ENCODE measurements at places on chromosomes 2 and 18.

DNA sequence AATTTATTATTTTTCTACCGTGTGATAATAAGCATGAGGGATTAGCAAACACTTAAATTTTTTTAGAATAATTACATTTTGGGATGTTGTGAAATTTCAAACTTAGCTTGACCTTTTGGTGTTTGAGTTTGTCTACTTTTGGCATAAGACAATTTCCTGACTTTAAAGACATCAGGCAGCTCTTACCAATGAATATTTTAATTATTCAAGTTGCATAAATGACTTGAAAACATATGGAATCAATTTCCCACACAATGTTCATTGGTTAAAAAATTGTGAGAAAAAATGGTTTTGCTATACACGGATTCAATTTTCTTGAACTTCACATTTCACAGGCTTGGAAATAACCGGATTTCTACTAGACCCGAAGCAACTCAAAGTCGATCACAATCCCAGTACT, 243.4 kb downstream of the IKZF2 start:
- DNase-seq = no peak

DNA sequence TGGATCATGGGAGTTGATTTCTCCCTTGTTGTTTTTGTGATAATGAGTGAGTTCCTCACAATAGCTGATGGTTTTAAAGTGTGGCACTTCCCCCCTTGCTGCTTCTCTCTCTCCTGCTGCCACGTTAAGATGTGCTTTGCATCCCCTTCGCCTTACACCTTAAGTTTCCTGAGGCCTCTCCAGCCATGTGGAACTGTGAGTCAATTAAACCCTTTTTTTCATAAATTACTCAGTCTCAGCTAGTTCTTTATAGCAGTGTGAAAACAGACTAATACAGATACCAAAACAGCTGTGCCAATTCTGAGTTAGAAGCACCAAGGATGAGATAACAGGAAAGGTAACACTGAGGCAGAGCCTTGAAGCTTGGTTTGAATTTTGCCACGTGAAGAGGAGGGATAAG, 44.7 kb downstream of the ITSN2 start:
- DNase-seq = no peak

- DNase-seq = no peak
These were observed 63.5 kb downstream of the MCFD2 start for GRCh38 chr2:46852124-46852523.

GRCh38 chr2:138742441-138743057, 37.6 kb downstream of the NXPH2 start:
- DNase-seq = no peak

Measured in stimulated activated CD8-positive, alpha-beta memory T cell treated with anti-CD3 and anti-CD28 coated beads, Interleukin-7, amount 100 ng/mL, for 1 hour (primary cell).